Metanephros (tissue), 2 donors: ENCODE measurements at places on chromosomes 12 and 14. TPM values are rescaled to one million over a fixed set of nuclear protein-coding genes. Genes with fewer than 3 reads are reported as not detected.

PCNX4 gene
- total RNA-seq = 93.5 TPM

FAM186B gene
- 0.47 TPM for total RNA-seq

SIRT4 gene
- total RNA-seq = 6.3 TPM

GPRC5D gene
- not detected for total RNA-seq

CLEC9A gene
- 0.93 TPM for total RNA-seq

ACIN1 gene
- 120 TPM for total RNA-seq

GARIN6 gene
- not detected for total RNA-seq

PTPRQ gene
- 19.0 TPM for total RNA-seq

POTEM gene
- not detected for total RNA-seq

UBE3B gene
- 64.2 TPM for total RNA-seq

KLRC3 gene
- total RNA-seq = not detected

PLEKHH1 gene
- 18.6 TPM for total RNA-seq
